ENCODE measurements at places on chromosomes 4 and X. TPM values are rescaled to one million over a fixed set of nuclear protein-coding genes. Genes with fewer than 3 reads are reported as not detected.

DNA sequence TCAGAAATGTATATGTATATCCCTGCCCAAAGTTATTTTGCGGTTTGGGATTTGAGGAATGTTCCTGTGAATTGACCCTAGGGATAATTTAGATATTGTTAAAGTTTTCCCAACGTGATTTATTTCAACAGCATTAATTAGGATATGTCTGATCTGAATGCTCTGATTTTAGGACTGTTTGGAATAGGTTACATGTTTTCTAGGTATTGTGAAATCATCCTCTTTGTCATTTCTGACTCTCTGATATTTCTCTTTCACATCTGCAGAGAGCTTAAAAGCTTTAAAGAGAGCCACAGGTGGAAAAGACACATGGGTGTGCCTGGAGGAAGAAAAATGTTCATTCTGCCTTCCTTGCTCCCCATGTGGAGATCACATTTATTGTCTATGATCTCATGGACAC, 5.1 kb downstream of the GPR101 start:
- DNase-seq, result no peak

- DNase-seq, result peak; percentile 73
Measured at GRCh38 chrX:53263597-53264094, 17.7 kb downstream of the IQSEC2 start.

DNA sequence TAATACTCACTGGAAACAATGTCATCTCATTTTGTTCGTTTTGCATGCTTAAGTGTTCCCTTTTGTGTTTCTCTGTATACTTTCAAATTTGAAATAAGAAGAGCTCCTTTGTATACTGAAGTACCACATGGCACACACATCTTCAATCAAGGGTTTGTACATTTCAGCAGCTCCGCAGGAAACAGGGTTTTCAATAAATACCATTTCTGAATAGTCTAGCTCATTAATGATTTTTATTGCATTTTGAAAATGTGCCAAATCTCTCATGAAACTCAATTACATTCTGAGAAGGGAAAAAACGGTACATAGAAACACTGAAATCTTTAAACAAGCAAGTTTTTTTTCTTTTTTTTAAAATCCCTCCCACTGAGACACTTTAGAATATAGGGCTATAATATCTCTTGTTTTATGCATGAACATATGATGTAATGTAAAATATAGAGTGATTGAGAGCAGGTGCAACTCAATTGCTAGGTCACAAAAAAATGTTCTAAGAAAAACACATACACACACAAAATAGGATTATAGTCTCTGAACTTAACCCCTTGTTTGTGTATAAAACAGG, 914.2 kb upstream of the PCDH7 start:
- no peak for DNase-seq

DNA sequence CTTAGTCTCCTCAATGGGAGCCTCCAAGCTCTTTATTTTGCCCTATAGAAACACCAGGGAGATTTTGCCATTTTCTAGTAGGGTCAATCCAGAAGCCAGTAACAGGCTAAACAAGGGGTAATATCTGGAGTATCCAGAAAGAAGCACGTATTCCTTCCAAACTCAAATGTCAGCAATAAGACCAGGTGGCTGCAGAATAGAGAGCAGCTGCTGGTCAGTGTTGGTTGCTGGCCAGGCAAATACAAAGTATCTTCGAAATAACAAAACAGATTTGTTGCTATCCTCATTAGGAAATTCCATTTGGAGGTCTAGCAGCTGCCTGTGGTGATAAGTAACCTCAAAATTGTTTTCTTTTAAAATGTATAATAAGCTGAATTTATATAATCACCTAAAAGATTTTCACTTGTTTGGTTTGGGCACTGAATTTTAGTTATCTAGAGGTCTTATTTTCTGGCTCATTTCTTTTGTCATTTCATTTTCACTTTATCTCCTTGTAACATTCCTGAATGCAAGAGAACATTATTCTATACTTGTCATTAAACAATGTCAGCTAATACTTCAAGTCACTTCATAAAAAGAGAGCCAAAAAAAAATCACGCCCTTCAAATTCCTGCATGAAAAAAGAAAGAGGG, 320.6 kb downstream of the DTHD1 start:
- DNase-seq, result no peak

Gene NEIL3
- 9.8 TPM for polyA plus RNA-seq

Data from mammary epithelial cell (primary cell).